ENCODE measurements at places on chromosomes 5 and 9.

DNA sequence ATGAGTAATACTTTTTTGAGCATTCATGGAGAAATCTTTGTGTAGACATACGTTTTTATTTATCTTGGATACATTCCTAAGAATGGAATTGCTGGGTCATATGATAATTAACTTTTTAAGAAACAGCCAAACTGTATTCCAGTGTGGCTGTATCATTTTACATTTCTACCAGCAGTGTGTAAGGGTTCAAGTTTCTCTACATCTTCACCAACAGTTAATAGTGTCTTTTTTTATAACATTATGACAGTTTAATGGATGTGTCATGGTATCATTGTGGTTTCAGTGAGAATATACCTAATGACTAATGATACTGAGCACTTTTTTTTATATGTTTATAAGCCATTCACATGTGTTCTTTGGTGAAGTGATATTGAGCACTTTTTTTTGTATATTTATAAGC is 52.4 kb downstream of the NIPBL start:
- DNase-seq, result no peak

- no peak for DNase-seq
Observed at GRCh38 chr9:28774433-28775235, 1201.4 kb upstream of the C9orf72 start.

DNA sequence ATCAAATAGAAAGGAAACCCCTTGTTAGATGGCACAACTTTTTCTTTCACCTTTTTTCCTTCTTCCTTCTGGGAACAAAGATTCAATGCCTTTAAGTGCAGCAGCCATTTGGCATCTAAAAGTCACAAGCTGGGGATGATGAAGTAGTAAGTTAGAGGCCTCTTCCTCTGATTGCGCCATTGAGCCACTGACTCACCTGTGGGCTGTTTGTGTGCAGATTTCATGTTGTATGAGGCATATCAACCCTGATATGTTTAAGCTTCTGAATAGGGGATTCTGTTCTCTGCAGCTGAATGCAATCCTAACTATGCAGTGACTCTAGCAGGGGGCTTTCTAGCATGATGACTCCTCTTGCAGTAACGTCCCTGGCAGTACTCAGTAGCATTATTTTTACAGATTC is 599.9 kb downstream of the CSNK1G3 start:
- no peak for DNase-seq

- DNase-seq, result peak; percentile 32
Observed at GRCh38 chr9:97386733-97387503, 25.0 kb upstream of the TDRD7 start.

DNA sequence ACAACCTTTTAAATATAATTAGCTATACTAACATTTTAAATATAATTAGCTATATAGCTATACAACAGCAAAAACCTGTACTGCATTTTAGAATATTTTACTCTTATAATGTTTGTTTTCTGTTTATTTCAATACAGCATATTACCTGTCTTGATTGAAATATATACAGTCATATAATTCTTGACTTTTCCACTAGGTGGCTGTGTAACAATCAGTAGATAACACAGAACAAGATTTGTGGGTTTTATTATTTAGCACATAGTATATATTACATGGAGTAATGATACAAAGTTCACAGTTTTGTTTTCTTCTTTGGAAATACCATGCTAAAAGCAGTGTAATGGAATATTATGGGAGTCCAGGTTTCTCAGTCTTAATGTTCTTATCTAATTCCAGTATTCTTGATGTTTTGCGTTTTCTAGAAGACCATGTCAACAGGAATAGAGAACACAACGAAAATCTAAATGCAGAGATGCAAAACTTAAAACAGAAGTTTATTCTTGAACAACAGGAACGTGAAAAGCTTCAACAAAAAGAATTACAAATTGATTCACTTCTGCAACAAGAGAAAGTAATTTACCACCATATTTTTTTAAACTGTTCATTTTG is 13.3 kb downstream of the HMMR start:
- no peak for DNase-seq

DNA sequence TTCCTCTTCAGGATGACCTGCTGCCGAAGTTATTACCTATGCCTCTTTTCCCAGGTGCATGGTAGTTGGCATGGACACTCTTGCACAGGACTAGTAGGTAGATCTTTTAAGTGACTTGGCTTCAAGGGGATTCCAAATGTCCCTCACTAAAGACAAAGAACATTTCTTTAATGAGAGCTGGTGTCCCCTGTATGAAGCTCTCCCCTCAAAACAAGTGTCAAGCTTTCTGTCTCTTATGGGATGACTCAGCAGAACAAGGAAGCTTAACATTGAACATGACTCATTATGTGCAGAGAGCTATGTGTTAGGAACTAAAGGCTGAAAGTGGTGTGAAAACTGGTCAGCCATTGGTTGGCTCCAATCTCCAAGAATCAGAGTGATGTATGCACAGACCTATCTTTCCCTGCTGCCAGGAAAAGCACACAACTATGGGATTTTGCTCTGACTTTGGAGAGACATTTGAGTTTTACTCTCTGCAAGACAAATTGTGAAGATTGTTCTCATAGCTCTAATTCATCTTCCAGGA is 120.5 kb downstream of the PRDM6 start:
- no peak for DNase-seq

DNA sequence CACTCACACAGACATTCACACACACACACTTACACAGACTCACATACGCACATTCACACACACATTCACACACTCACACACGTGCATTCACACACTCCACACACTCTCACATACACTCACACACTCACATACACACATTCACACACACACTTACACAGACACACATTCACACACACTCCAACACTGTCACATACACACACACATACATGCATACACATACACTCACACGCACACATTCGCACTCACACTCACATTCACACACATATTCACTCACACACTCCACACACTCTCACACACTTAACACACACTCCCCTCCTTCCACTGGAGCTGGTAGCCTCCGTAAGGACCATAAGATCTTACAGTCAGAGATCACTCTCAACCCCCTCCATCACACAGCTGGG is 26.2 kb downstream of the CAMK2A start:
- DNase-seq, result no peak

DNA sequence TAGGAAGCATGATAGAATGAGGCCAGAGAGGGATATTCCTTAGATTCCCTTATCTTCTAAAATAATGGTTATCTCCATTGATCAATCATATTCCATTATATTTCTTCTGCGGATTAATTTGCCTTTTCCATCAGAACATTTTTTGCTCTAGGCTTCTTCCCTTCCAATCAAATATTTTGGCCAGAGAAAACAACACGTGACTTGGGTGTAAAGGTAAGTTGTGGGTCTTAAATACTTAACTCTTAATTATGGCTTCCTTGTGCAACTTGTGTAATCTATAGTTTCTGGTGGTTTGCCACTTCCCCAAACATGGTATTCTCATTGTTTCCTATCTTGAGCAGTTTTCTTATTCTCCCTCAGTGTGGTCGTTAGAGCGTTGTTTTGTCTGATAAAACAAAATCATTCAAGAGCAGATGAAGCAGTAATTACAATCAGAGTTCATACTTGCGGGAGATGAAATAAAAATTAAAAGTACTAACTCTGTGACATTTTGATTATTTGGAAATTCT is 889.3 kb downstream of the MAT2B start:
- no peak for DNase-seq

DNA sequence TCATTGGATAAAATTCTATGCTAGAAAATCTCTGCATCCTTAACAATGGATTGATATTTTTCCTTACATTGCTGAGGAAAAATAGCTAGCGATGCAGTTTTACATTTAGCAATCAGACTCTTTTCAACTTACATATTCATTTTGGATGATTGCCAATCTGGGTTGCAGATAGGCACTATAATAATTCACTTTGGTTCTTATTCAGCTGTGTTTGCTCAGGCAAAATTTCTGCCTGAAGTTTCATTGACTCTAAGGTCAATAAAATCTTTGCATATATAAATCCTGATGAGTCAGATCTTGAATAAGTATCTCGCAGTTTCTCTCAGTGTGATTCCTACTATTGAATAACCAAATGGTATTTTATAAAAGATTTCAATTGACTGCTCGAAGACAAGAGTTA is 1105.8 kb downstream of the CDH18 start:
- no peak for DNase-seq

GRCh38 chr5:92904021-92904420 is 677.0 kb downstream of the NR2F1-AS1 start:
- no peak for DNase-seq

DNA sequence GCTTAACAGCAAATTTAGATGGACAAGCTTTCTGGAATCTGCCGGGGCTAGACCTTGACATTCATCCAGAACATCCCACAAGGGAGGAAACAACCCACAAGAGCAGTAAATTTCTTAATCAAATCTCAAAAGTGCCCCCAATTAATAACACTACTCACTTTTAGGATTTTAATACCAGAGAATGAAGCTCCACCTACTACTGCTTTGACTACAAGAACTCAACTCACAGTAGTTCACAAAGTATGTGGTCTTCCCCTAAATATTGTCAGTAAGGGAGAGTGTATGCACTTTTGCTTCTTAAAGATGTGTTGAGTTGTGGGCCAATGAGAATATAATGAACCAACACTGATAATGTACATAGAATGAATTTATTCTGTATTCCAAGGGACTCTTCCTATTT is 94.7 kb downstream of the EBF1 start:
- DNase-seq, result no peak

Measured in stimulated activated CD8-positive, alpha-beta memory T cell treated with anti-CD3 and anti-CD28 coated beads, Interleukin-4, amount 100 ng/mL, for 4 hours (primary cell).